ENCODE measurements at places on chromosomes 5 and 9.

DNA sequence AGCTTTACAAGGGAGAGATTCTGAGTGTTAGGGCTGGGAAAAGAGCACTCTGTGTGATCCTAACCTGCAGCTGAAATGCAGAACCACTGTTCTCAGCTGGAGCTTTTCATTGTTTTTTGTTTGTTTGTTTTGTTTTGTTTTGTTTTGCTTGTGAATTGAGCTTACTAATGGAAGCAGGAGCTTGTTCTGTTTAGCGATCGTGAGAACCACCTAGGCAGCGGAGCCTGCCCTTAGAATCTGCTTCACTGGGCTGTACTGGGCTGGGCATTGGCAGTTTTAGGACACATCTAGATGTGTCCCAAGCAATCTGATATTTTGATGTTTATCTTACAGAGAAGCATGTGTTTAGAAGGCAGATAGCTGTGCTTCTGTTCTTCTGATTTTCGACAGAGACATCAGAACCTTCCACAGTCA lies 14.3 kb downstream of the SYK start:
- DNase-seq = no peak

GRCh38 chr5:113295111-113295539 lies 139.7 kb downstream of the TSSK1B start:
- no peak for DNase-seq

DNA sequence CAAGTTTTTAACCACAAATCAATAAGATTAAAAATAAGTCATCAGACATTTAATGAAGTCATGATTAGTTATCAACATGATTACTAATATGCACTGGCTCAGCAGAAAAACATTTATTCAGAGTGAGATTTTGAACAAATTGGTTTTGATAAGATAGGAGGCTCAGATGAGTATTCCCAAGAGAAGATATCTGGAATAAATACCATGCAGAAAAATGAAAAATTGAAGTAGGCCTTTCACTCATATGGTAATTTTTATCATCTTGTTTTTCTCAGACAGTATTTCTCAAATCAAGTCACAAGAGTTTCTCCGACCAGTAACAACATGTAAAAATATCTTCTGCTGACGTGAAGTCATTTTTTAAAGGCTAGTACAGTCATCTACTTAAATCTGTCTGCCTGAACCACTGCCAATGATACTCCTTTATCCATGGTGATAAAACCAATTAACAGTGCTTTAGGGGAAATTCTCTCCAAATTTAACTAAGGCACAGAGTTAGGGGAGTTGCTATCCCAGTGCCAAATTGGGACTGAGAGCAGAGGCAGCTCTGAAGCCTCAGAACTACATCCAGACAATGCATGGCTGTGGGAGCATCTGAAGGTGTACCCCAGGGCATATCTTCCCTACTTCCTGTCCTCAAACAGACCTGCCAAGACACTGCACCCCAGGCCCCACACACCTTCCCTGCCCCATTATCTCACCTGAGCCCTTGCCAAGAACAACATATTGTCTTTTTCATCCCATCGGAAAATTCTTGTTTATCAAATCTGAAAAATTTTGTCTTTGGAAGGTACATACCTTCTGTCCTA lies 105.5 kb upstream of the TSLP start:
- no peak for DNase-seq

- DNase-seq = no peak
These were observed 3.9 kb upstream of the BARX1 start for GRCh38 chr9:93958819-93959682.

DNA sequence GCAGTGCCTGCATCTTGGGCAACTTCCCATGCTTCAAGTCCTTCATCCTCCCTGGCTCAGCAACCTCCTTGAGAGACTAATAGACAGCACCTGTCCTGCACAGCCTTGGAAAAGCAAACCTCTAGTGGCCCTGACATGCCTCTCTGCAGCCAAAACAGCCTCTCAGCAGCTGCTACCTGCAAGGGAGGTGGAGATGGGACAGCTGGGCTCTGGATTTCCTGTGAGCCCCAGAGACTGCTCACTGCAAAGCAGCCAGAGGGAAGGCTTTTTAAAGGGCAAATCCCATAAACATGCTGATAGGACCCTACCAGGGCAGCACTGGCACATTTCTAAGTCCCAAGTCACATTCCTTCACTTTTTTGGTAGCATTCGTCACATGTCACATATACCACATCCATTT lies 31.5 kb upstream of the MYORG start:
- no peak for DNase-seq

- DNase-seq = no peak
These were observed 5.4 kb downstream of the NPDC1 start for GRCh38 chr9:137040568-137040967.

DNA sequence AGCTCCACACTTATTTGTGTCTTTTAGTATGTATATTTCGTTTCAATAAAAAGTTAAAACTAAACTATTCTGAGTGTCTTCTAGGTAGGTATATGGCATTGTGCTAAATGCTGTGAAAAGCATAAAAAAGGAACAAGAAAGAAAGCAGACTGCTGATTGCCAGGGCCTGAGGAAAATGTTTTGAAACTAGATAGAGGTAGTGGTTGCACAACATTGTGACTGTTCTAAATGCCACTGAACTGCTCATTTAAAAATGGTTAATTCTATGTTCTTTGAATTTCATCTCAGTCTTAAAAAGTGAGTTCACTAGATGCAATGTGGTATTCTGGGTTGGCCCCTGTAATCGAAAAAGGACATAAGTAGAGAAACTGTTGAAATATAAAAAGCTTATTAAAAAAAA lies 2.6 kb upstream of the ALAD start:
- no peak for DNase-seq

DNA sequence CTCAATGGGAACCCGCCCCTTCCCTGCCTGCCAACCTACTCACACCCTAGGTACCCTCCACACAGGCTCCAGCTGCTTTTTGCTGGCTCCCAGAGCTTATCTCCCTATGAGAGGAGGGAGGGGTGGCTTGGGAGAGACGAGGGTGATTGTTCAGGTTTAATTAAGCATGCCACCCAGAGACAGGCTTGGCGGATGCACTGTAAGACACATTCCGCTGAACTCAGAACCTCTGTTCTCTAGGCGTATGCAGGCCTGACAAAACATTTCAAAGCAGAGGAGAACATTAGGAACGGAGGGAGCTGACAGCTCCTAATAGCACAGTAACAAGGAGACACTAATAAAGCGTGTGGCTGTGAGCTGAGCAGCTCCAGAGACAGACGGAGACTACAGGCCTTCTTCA lies 80.1 kb downstream of the TRIM32 start:
- peak; percentile 36 for DNase-seq

DNA sequence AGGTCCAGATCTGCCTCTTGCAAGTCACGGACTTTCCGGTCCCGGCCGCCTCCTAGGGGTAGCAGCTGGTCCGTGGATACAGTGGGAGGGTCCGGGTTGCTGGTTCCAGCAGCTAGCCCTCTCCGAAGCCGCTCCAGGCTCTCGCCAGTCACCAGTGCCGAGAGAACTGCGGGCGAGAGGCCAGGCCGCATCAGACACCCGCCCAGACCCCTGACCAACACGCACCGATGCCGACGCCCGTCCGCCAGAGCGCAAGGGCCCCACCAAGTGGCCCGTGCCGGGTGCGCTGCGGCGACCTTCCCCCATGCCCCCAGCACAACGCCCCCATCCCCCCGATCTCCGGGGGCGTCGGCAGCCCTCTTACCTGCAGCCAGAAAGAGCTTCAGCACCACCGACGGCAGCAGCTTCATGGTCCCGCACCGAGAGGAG lies 470 bp downstream of the HBEGF start:
- no peak for DNase-seq

- DNase-seq = no peak
These were observed 253.9 kb downstream of the SPATA31D1 start for GRCh38 chr9:82242285-82242963.

DNA sequence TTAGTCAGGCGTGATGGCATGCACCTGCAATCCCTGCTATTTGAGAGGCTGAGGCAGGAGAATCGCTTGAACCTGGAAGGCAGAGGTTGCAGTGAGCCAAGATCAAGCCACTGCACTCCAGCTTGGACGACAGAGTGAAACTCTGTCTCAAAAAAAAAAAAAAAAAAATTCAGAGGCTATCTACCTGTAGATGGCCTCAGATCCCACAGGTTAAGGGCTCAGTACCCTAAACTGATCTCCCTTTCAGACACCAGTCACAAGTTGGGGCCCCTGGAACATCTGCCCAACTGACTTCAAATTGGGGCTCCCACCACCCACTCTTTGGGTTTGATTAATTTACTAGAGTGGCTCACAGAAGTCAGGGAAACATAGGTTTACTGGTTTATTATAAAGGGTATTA lies 65.4 kb upstream of the ERCC6L2 start:
- no peak for DNase-seq

- no peak for DNase-seq
These were observed 1.5 kb downstream of the MAMDC4 start for GRCh38 chr9:136853596-136854112.

GRCh38 chr5:73274881-73275663 lies 102.1 kb downstream of the TMEM174 start:
- DNase-seq = peak; percentile 35

DNA sequence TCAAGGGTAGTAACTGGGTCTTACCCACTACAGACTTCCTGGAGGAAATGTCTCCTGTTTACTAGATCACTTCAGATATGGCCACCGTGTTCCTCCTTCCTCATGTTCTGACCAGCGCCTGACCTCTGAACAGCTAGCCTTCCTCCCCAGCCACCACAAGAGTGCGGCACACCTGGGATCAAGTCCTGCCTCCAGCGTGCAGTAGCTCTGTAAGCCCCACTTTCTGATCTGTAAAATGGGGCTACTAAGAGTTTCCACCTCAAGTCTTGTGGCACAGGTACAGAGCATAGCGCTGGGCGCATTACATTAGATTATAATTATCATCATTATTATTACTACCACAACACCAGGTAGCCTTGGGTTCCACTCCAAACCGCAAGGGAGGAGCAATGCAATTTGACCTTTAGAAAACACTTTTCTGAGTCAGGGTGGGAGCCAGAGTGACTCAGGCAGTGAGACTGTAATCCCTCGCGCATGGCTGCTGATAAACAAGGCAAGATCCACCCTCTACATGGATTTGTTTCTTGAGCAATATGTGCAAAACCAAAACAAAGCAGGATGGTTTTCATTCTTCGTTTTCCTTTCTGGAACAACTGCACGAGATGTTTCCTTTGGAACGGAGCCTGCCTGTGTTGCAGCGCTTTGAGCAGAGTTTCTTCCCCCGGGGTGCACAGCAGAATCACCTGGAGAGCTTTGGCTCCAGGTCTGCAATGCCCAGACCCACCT lies 65.0 kb upstream of the ANGPTL2 start:
- DNase-seq = no peak

DNA sequence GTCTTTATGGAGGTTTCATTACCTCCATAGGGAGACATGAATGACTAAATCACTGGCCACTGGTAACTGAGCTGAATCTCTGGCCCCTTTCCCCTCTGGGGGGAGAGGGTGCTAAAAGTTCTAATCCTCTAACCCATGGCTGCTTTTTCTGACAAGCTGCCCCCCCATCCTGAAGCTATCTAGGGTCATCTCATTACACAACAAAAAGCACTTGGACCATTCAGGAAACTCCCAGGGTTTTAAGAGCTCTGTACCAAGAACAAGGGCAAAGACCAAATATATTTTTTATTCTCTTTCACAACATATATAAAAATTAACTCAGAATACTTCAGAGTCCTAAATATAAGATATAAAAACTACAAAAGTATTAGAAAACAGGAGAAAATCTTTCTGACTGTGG lies 14.3 kb downstream of the AUH start:
- no peak for DNase-seq

GRCh38 chr5:540071-540905 lies 16.0 kb upstream of the SLC9A3 start:
- DNase-seq = no peak

- no peak for DNase-seq
These were observed 119.0 kb downstream of the ZCCHC7 start for GRCh38 chr9:37239224-37239859.

- DNase-seq = no peak
These were observed 81.9 kb downstream of the RAPGEF1 start for GRCh38 chr9:131657940-131658339.

DNA sequence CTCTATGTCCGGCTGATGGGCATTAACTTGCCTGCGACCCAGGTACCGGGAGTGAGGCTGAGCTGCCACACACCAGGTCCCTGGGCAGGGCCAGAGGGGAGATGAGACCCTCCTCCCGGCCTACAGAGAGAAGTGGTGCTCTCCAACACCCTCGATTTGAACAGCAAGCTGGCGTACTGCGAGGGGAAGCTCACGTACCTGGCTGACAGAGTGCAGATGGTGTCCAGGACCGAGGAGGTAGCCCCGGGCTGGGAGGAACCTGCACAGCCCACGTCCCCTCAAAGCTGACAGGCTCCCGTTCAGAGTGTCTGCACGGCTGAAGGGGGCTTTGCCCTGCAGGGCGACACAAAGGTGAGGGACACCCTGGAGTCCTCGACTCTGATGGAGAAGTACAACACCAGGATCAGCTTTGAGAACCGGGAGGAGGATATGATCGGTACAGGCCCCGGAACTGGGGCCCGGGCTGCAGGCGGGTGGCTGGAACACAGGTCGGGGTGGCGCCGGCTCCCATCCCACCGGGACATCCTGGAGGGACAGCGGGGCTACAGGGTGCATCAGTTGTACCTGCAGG lies 1.0 kb upstream of the RABL6 start:
- DNase-seq = no peak

DNA sequence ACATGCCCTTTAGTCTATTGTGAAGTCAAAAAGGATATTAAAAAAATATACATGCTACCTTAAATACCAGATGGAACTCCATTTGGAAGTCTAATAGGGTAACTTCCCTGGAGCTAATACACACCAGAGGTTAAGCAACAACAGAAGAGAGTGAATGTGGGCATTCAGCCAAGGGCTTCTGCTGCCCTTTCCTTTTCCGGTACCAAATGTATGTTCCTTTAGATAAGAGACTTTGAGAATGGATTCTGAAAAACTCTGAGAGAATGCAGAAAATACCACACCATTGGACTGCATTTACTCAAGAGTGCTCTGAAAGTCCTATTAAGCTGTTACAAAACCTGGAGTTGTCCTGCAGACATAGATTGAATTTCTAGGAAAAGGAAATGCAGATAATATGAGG lies 23.8 kb upstream of the TRPM3 start:
- DNase-seq = no peak

GRCh38 chr5:60945813-60946187 lies 795 bp downstream of the NDUFAF2 start:
- no peak for DNase-seq

DNA sequence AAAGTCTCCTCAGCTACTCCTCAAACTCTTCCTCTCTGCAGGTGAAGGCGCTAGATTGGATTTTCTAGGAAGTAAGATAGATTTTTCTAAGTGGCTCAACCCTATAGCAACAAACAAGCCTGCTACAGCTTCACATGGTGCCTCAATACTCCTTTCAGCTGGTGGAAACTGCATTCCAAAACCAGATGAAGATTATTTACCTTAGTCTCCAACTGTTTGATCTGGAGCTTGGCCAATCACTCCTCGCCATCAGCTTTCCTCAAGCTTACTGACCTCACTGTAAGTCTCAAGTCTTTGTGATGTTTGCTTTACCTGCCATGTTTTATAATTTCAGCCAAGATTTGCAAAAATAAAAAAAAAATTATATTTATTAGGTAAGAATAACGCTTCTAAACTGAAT lies 622.4 kb downstream of the CHSY3 start:
- peak; percentile 36 for DNase-seq
